Hepatocyte (in vitro differentiated cells): ENCODE measurements at places on chromosomes 7 and 10. TPM values are rescaled to one million over a fixed set of nuclear protein-coding genes. Genes with fewer than 3 reads are reported as not detected.

DNA sequence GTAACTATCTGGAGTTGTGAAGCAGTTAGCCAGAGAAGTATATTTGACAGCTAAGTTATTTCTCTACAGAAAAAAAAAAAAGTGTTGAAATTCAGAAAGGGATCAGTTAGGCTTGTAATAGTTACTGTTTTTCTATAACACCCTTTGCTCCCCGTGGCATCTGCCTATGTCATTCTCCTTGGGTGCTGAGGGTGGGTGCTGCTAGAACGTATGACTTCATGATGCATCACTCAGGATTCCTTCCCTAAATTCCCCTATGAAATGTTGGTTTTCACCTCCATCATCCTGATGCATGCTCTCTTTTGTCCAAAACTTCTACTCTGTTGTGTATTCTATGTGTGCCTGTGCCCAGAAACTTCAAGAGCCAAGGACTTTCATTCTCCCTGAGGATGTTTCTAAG is 536.4 kb downstream of the GRM8 start:
- no peaks in the 10 kb centered on the region for H3K4me1 ChIP-seq
- H3K27ac ChIP-seq = no peak overlapping the region

The ARID5B gene
- total RNA-seq = 55.0 and 56.8 TPM in 2 replicates

The GIMAP2 gene
- total RNA-seq = 1.4 and 2.4 TPM in 2 replicates

- H3K4me1 ChIP-seq = peaks cover 9% of the 10 kb centered on the region
- H3K36me3 ChIP-seq = no peaks in the 10 kb centered on the region
- H3K27ac ChIP-seq = no peak overlapping the region
- peaks cover 19% of the 10 kb centered on the region for H3K27me3 ChIP-seq
- DNase-seq = no peak
These were observed 37.8 kb upstream of the MXI1 start for GRCh38 chr10:110169586-110169985.

- H3K4me3 ChIP-seq = no peak overlapping the region
- no peaks in the 10 kb centered on the region for H3K27me3 ChIP-seq
- H3K36me3 ChIP-seq = no peaks in the 10 kb centered on the region
- H3K27ac ChIP-seq = no peak overlapping the region
- no peaks in the 10 kb centered on the region for H3K4me1 ChIP-seq
These were observed 60.1 kb upstream of the ZPBP start for GRCh38 chr7:50153148-50153547.

The UNCX gene
- total RNA-seq = not detected in 2 replicates

DNA sequence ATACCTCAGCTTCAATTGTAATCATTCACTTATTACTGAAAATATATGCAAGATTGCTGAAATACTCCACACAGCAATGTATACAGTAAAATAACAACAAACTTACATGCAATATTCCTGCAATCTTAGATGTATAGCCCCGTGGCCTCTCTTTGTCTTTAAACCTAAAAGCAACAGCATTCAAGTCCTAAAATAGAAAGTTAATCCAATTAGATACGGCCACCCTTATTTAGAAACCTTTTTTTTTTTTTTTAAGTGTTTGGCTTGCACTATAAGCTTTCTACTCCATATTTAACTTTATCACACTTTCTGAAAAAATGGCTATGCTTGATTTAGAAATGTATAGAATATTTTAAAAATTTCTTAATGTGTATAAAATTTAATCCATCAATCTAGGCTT is 67.6 kb downstream of the IDE start:
- H3K36me3 ChIP-seq = no peaks in the 10 kb centered on the region
- no peak overlapping the region for H3K27ac ChIP-seq
- H3K4me3 ChIP-seq = no peak overlapping the region

The CALML3 gene
- total RNA-seq = not detected in 2 replicates

GRCh38 chr10:71736570-71736952 is 17.0 kb upstream of the C10orf105 start:
- H3K4me3 ChIP-seq = no peak overlapping the region
- no peaks in the 10 kb centered on the region for H3K36me3 ChIP-seq
- H3K27me3 ChIP-seq = no peaks in the 10 kb centered on the region
- no peaks in the 10 kb centered on the region for H3K4me1 ChIP-seq

DNA sequence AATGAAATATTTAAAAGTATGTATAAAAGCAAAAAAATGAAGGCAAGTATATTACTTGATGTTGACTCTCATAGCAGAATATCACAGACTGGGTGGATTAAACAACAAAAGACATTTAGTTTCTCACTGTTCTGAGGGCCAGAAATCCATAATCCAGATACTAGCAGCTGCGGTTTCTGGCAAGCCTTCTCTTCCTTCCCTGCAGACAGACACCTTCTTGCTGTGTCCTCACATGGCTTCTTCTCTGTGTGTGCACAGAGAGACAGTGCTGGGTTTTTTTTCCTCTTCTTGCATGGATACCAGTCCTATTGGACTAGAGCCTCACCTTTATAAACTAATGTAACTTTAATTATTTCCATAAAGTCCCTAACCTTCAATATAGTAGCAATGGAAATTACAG is 127.9 kb upstream of the AKR1E2 start:
- no peak overlapping the region for H3K4me3 ChIP-seq
- no peaks in the 10 kb centered on the region for H3K4me1 ChIP-seq
- no peaks in the 10 kb centered on the region for H3K27me3 ChIP-seq
- no peaks in the 10 kb centered on the region for H3K36me3 ChIP-seq
